Sciatic nerve (tissue), 2 donors: ENCODE measurements at places on chromosomes 2 and 18. TPM values are rescaled to one million over a fixed set of nuclear protein-coding genes. Genes with fewer than 3 reads are reported as not detected.

LIPG gene
- 5.8 TPM for total RNA-seq

KCNF1 gene
- total RNA-seq: 0.94 TPM

NR4A2 gene
- total RNA-seq: 62.1 TPM

SRD5A2 gene
- not detected for total RNA-seq

CLK1 gene
- total RNA-seq: 358 TPM

KLHL14 gene
- total RNA-seq: 0.45 TPM

SEMA4C gene
- 136 TPM for total RNA-seq

TRIM43 gene
- total RNA-seq: not detected

RPIA gene
- 12.3 TPM for total RNA-seq

PFN4 gene
- 1.5 TPM for total RNA-seq

TFPI gene
- 106 TPM for total RNA-seq

LYG2 gene
- total RNA-seq: not detected

GAL3ST2 gene
- total RNA-seq: not detected

PKDCC gene
- total RNA-seq: 367 TPM

CYS1 gene
- 9.3 TPM for total RNA-seq

PSMA8 gene
- total RNA-seq: not detected

RBKS gene
- 4.8 TPM for total RNA-seq

CRIM1 gene
- 209 TPM for total RNA-seq

UGT1A10 gene
- not detected for total RNA-seq

ZSWIM2 gene
- not detected for total RNA-seq

PASK gene
- 7.0 TPM for total RNA-seq

ANTXR1 gene
- total RNA-seq: 89.9 TPM
